Stimulated activated CD4-positive, alpha-beta T cell treated with anti-CD3 and anti-CD28 coated beads, Interleukin-12 subunit alpha, Interleukin-12 subunit beta, amount 100 ng/mL, for 4 hours (primary cell): ENCODE measurements at places on chromosomes 16 and 17.

GRCh38 chr16:3909791-3910583 lies 29.5 kb upstream of the CREBBP start:
- DNase-seq = no peak

- DNase-seq = no peak
Observed at GRCh38 chr17:55770196-55770870, 19.5 kb downstream of the PCTP start.

DNA sequence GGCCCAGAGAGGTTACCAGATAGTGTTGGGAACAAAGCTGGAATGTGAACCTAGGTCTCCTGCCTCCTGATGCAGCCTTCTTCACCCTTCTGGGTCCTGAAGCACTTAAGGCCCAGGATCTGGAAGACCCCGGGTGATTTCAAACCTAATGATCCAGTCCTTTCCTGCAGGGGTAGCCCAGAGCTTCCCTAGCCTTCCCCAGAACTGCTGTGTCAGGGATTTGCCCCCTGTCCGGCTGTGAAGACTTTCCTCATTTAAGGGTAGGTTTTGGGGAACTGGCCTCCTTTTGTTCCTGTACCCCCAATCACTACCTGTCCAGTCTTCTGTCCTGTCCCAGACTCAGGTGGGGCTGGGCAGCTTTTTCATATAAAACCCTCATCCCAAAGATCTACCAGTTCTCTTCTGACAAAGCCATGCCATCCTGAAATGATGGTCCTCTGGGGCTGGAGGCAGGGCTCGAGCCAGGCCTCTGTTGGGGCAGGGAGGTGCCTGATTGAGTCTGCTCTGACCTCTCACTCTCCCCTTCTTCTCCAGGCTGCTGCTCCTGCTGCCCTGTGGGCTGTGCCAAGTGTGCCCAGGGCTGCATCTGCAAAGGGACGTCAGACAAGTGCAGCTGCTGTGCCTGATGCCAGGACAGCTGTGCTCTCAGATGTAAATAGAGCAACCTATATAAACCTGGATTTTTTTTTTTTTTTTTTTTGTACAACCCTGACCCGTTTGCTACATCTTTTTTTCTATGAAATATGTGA lies 1.3 kb downstream of the MT1X start:
- no peak for DNase-seq

GRCh38 chr17:16398270-16399267 lies 16.8 kb upstream of the TRPV2 start:
- DNase-seq = no peak

- DNase-seq = no peak
Observed at GRCh38 chr17:72850410-72851118, 241.9 kb downstream of the SLC39A11 start.

DNA sequence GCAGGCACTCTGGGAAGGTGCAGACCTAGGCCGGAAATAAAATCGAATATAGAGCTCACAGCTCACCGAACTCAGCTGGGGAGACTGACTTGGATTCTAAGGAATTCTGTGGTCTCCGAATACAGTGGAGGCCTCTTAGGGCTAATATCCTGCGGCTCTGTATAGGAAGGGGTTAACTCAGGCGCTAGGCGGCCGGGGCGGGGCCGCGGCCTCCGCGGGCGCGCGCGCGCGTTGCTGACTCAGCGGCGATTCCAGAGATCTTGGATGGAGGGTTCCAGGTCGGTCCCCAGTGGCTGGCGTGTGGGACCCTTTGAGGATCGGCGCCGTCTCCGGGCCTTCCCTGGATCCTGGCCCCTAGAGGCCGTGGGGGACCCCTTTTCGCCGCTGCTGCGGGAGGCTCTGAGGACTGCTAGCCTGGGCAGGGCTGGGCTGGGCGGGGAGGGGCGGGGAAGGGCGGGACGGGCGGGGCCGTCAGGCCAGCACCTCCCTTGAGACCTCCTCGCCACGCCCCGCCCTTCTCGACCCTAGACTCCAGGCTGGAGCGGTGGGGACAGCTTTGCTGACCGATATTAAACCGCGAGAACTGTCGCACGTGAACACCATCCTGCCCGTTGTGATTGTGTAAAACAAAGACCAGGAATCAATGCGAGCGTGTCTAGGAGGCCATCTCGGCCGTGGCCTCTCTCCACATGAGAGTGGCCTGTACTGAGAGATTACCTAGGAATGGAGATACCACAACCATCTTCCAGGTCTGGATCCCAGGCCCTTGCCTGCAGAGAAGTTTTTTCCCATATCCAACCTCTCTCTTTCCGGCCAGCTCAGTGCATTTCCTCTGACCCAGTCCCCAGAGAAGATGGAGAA lies 1.4 kb upstream of the PLEKHH3 start:
- peak; percentile 78 for DNase-seq

- DNase-seq = no peak
Observed at GRCh38 chr17:81898885-81899284, 3.2 kb upstream of the NPB start.

DNA sequence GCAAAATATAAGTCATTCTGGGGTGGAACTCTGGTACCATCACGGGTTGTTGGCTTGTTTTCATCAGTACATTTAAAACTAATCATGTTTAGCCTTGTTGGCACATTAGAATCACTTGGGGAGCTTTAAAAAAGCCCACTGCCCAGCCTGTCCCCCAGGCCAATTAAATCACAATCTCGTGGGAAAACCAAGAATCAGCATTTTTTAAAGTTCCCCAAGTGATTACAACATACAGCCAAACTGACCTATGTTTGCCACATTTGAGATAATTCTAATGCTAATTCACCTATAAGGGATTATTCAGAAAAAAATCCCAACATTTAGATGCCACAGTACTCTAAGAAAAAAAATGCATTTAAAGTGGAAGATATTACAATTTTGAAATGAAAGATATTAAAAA lies 8.4 kb upstream of the MSI2 start:
- no peak for DNase-seq
